ENCODE measurements at places on chromosomes 11 and 22. TPM values are rescaled to one million over a fixed set of nuclear protein-coding genes. Genes with fewer than 3 reads are reported as not detected.

OR2D2 gene
- total RNA-seq = not detected

NXPE4 gene
- not detected for total RNA-seq

NELL1 gene
- not detected for total RNA-seq

ADAMTS15 gene
- total RNA-seq = 13.1 TPM

CCDC15 gene
- 0.43 TPM for total RNA-seq

GDPD4 gene
- total RNA-seq = not detected

CATSPERZ gene
- total RNA-seq = 2.6 TPM

MMP8 gene
- not detected for total RNA-seq

GAL3ST1 gene
- total RNA-seq = 8.6 TPM

KCNQ1 gene
- 0.19 TPM for total RNA-seq

AMBRA1 gene
- total RNA-seq = 18.5 TPM

ANKK1 gene
- total RNA-seq = 0.07 TPM

ANO1 gene
- 0.82 TPM for total RNA-seq

CYTH4 gene
- total RNA-seq = 0.94 TPM

OR51Q1 gene
- not detected for total RNA-seq

CBX7 gene
- 1.3 TPM for total RNA-seq

KCNE3 gene
- not detected for total RNA-seq

TRMU gene
- 36.4 TPM for total RNA-seq

KREMEN1 gene
- total RNA-seq = 1.9 TPM

C1QTNF4 gene
- total RNA-seq = not detected

TEX12 gene
- not detected for total RNA-seq

RTN4RL2 gene
- 129 TPM for total RNA-seq

KCNK4 gene
- not detected for total RNA-seq

ENDOD1 gene
- total RNA-seq = 9.9 TPM

RFPL3 gene
- total RNA-seq = not detected

PRR5L gene
- total RNA-seq = 10.4 TPM

ART5 gene
- total RNA-seq = 0.31 TPM

PGR gene
- total RNA-seq = not detected

CENATAC gene
- total RNA-seq = 12.2 TPM

PLEKHA7 gene
- total RNA-seq = 21.4 TPM

ZP1 gene
- not detected for total RNA-seq

ARHGAP32 gene
- total RNA-seq = 3.1 TPM

SCGB2A2 gene
- total RNA-seq = not detected

OR2AT4 gene
- total RNA-seq = not detected

EXPH5 gene
- 0.03 TPM for total RNA-seq

DEFB131B gene
- not detected for total RNA-seq

KDELR3 gene
- total RNA-seq = 19.6 TPM

TEX54 gene
- total RNA-seq = not detected

NEFH gene
- 0.07 TPM for total RNA-seq

NXPE1 gene
- not detected for total RNA-seq

SERPING1 gene
- total RNA-seq = 1.7 TPM

CARD10 gene
- total RNA-seq = 41.1 TPM

GGTLC2 gene
- total RNA-seq = not detected
